ENCODE measurements at places on chromosomes 13 and 19. TPM values are rescaled to one million over a fixed set of nuclear protein-coding genes. Genes with fewer than 3 reads are reported as not detected.

The ZNF99 gene
- total RNA-seq: not detected

The NALCN gene
- total RNA-seq: 21.6 TPM

The CEACAM4 gene
- not detected for total RNA-seq

The WDR18 gene
- total RNA-seq: 79.8 TPM

The IRGC gene
- not detected for total RNA-seq

The ICAM3 gene
- 6.2 TPM for total RNA-seq

The EFNA2 gene
- 0.25 TPM for total RNA-seq

The ERVK3-1 gene
- total RNA-seq: 18.7 TPM

GRCh38 chr19:13026462-13027370, 31.4 kb downstream of the NFIX start:
- DNase-seq: peak; percentile 37

DNA sequence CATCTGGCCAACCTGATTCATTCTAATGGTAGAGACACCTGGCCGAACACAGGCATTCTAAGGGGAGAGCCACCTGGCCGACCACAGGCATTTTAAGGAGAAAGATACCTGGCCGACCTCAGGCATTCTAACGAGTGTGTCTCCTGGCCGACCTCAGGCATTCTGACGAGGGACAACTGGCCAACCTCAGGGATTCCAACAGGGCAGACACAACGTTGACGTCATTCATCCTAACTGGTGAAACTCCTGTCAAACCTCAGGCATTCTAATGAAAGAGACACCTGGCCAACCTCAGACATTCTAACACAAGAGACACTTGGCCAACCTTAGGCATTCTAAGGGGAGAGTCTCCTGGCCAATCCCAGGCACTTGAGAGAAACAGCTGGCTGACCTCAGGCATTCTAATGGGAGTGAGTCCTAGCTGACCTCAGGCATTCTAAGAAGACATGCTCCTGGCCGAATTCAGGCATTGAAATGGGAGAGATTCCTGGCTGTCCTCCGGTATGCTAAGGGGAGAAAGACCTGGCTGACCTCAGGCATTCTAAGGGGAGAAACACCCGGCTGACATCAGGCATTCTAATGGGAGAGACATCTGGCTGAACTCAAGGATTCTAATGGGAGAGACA, 1352.5 kb downstream of the UQCRFS1 start:
- DNase-seq: no peak

- DNase-seq: no peak
These were observed 12.8 kb upstream of the TOMM40 start for GRCh38 chr19:44878120-44878865.

DNA sequence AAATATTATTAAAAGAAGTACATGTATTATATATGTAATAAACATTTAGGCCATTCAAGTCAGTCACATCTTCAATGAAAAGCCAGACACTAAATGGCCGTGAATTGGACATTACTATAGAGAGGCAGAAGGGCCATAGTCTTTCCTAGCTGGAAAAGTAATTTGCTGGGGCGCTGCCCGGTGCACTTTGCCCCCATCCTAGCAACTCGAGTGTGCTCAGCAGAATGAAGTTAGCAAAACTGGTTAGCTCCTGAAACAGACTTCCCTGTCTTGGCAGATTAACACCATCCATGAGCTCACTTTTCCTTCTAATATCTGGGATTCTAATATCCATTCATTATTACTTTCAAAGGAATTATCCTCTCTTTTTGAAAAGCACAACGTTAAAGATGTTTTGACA, 2.8 kb upstream of the SPRYD7 start:
- DNase-seq: no peak

GRCh38 chr19:3098141-3098514, 4.0 kb downstream of the GNA11 start:
- DNase-seq: no peak

- no peak for DNase-seq
These were observed 476.6 kb upstream of the NBEA start for GRCh38 chr13:34465423-34465922.

GRCh38 chr13:110634558-110634957, 19.2 kb downstream of the NAXD start:
- DNase-seq: no peak

DNA sequence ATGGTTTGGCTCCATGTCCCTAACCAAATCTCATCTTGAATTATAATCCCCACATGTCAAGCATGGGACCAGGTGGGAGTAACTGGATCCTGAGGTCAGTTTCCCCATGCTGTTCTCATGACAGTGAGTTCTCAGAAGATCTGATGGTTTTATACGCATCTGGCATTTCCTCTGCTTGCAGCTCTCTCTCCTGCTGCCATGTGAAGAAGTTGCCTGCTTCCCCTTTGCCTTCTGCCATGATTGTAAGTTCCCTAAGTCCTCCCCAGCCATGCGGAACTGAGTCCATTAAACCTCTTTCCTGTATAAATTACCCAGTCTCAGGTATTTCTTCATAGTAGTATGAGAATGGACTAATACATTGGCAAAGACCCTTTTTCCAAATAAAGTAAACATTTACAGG, 96.8 kb downstream of the TSHZ3 start:
- DNase-seq: no peak

All from dermis microvascular lymphatic vessel endothelial cell (primary cell).